Neural crest cell (in vitro differentiated cells): ENCODE measurements at places on chromosomes 7 and 10. TPM values are rescaled to one million over a fixed set of nuclear protein-coding genes. Genes with fewer than 3 reads are reported as not detected.

GRCh38 chr10:132875435-132875834 lies 66.9 kb downstream of the CFAP46 start:
- no peak for DNase-seq

THSD7A gene
- 4.8 and 5.5 TPM in 2 replicates for total RNA-seq

ZPBP gene
- not detected in 2 replicates for total RNA-seq

OR2A1 gene
- total RNA-seq: 0.19 TPM in 1 of 2 replicates, not detected in the other

DNA sequence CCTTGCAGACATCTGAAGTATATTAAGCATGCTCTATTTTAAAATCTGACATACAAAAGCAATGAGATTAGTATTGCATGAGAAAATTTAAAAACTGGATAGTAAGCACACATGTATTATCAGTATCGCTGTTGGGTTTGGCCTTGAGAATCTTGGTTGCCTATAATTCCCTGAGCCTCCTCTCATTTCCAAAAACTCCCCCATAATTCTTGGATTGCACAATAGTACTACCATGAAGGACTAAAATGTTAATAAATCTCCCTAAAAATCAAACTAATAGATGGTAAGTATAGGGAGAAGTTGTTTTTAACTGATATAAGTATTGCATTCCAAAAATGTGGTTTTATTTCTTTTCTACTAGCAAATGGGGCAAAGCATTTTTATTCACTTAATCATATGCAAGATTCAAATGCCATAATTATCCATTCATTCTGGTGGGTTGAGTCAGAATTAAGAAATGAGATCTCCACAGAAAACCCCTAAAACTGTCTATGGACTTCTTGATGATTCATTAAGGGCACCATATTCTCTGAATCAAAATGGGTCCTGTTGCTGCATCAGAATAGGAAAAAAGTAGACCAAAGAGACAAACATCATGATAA lies 10.3 kb upstream of the VIM start:
- DNase-seq: no peak

DNA sequence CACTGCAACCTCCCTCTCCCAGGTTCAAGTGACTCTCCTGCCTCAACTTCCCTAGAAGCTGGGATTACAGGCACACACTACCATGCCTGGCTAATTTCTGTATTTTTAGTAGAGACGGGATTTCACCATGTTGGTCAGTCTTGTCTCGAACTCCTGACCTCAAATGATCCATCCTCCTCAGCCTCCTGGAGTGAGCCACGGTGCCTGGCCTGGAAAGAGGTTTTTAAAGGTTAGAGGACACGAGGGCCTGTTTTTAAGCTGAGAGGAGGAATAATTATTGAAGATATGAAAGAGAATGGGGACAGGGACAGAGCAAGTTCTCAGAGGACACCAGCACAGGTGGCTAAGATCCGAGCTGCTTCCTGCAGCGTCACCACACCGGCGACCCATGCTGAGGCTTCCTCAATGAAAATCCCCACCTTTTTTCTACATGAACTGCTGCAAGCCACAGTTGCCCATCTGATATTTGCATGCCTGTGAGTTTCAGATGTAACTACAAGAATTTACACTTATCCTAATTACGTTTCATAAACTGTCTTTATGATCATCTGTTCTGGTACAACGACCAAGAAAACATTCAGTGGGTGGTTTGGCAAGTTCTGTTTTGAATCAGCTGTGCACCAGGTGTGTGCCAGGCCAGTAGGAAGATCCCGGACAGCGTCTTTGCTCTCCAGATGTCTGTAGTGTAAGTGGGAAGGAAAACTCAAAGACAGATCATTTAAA lies 76.0 kb downstream of the HIP1 start:
- no peak for DNase-seq

DNA sequence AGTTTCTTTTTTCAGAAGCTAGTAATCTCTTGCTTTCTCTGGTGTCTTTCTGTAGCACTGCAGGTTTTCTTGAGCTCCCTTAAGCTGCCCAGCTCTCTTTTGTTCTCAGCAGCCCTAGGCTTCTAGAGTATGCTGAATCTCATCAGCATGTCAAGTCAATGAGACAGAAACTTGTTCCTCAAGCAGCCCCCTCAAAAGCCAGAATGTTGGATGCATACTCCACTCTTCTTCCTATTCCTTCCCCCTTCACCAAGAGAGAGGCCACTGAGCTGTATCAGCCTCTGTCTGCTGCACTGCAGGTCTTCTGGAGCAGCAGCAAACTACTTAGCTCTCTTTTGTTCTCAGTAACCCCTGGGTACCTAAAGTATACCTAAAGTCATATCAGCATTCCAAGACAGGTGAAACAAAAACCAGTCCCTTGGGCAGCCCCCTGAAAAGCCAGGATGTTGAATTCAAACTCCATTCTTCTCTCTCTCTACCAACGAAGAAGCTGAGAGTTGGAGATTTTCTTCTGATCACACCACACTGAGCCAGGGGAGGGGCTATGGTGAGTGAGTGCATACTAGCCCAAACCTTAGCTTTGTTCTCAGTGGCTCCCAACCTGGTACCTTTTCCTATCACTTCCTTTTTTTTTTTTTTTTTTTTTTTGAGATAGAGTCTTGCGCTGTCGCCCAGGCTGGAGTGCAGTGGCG lies 73.3 kb upstream of the WAC start:
- DNase-seq: no peak

ADRA2A gene
- 0.07 and 0.14 TPM in 2 replicates for total RNA-seq

GRCh38 chr7:105131890-105132289 lies 117.9 kb downstream of the KMT2E start:
- DNase-seq: no peak

DNA sequence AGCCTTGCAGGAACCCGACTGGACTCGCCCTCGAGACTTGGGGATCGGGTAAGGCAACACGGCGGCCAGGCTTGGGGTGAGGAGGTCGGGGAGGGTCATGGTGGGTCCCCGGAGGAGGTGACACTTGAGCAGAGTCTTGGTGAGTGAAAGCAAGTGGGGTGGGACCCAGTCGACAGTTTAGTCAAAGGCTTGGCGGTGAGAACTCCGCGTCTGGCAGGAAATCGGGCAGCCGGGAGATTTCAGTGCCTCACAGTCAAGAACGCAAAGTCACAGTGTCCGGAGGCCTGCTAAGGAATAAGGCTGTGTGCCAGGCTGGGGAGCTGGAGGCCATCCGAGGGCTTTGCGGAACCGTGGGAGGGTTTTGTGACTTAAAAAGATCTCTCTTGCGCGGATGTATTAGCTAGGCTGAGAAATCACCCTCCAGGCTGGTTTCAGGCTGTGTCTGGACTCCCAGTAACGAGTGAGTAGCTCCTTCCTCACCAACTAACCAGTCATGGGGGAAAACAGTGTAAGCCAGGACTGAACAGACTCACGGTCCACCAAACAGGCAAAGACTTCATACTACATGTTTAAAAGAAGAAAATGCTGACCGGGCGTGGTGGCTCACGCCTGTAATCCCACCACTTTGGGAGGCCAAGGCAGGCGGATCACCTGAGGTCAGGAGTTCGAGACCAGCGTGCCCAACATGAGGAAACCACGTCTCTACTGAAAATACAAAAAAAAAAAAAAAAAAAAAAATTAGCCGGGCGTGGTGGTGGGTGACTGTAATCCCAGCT lies 613 bp downstream of the AP5Z1 start:
- DNase-seq: no peak

- DNase-seq: no peak
Observed at GRCh38 chr7:74217455-74218342, 7.9 kb downstream of the LAT2 start.

- DNase-seq: no peak
Observed at GRCh38 chr7:130489140-130489983, 2.5 kb upstream of the MEST start.

DNA sequence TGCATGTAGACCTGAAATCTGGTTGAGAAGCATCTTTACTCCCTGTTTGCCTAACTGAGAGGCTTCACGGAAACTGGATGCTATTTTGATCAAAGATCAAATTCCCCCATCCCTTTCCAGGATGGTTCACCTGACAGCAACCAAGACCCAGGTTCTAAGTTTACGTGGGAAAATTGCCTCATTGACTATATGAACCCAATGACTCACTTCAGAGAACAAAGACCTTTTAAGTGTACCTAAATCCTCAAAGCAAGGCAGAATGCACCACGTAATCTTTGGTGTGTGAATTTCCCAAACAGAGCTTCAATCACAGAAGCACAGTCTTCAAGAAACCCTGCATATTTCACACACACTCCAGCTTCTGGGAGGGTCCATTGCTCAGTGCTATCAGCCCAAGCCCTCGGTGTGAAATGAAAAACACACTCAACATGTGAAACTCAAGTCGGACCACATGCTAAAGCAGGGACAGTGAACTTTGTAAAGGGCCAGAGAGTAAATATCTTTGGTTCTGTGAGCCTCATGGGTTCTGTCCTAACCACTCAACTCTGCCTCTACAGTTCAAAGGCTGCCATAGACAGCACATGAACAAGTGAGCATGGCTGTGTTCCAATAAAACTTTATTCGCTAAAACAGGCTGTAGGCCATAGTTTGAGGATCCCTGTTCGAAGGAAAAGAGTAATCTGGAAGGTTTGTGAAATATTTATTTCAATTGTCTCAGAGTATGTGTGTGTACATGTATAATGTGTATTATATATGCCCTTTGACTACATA lies 275.6 kb upstream of the FOXK1 start:
- DNase-seq: no peak

CH25H gene
- not detected in 2 replicates for total RNA-seq

- no peak for DNase-seq
Observed at GRCh38 chr7:149218469-149219420, 20.7 kb upstream of the ZNF212 start.

ELAPOR2 gene
- total RNA-seq: 42.2 and 44.4 TPM in 2 replicates

GRCh38 chr7:117872561-117873309 lies 506 bp downstream of the CTTNBP2 start:
- peak; percentile 20 for DNase-seq

DNA sequence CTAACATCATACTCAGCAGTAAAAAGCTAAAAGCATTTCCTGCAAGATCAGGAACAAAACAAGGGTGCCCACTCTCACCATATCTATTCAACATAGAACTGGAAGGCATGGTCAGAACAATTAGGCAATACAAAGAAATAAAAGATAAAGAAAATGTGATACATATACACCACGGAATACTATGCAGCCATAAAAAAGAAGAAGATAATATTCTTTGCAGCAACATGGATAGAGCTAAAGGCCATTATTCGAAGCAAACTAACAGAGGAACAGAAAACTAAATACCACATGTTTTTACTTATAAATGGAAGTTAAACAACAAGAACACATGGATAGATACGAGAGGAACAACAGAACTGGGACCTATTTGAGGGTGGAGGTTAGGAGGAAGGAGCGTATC lies 652.7 kb downstream of the GRID1 start:
- DNase-seq: no peak

DGKB gene
- total RNA-seq: 0.72 and 0.98 TPM in 2 replicates

TMEM184A gene
- total RNA-seq: not detected in 2 replicates

HOXA4 gene
- total RNA-seq: 0.68 and 0.96 TPM in 2 replicates

DNA sequence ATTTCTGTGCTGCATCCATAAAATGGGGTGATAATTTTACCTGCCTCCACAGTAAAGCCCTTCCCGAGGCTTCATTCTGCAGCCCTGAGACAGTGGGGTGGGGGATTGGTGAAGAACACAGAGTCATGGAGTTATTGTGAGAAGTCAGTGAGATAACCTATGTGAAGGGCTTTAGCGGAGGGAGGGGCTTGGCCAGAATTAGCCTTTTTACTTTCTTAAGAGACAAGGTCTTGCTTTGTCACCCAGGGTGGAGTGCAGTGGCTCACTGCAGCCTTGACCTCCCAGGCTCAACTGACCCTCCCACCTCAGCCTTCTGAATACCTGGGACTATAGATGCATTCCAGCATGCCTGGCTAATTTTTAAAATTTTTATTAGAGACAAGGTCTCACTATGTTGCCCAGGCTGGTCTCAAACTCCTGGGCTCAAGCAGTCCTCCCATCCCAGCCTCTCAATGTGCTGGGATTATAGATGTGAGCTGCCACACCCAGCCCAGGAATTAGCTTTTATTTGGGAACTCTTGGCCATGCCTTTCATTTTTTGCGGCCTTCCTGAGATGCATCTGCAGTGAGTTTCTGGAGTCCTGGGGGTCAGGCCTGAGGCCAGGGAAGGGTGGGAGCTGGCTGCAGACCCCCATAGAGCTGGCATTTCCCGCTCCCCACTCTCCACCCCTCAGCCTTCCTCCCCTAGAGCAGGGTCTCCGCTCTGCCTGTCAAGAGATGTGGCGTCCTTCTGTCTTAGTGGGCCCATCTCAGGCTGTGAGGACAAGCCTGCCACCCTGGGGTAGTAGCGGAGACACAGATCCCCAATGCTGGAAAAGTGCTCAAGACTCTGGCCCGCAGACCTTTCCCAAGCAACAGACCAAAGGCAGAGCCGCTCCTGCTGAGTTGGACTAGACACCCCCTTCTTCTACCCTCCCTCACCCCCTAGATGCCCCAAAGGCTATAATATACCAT lies 77.0 kb downstream of the ZMIZ1 start:
- no peak for DNase-seq

BMPR1A gene
- total RNA-seq: 77.9 and 78.6 TPM in 2 replicates

DNA sequence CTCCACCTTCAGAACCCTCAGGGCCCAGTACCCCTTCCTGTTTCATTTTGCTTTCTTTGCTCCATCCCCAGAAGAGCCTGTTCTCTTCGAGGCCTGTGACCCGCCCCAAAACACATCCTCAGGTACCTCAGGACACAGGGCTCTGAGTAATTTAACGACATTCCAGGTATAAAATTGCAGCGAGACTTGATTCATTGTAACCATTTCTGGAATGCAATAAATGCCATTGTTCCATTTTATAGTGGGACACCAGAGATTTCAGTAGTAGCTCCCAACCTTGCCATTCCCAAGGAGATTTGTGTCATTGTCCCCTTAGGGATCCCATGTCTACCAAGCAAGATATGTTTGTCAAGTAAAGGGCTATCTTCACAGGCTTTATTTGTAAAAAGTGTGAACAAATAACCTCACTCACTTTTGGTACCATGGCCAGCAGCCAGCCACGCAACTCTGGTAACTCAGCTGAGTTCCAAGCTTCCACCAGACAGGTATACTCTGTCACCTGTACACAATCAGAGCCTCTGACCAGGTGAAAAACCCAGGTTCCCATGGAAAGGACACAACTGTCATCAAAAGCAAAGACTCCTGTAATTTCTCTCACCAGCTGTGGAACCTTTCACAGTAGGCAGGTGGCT lies 441.3 kb downstream of the PLXNA4 start:
- no peak for DNase-seq

DNA sequence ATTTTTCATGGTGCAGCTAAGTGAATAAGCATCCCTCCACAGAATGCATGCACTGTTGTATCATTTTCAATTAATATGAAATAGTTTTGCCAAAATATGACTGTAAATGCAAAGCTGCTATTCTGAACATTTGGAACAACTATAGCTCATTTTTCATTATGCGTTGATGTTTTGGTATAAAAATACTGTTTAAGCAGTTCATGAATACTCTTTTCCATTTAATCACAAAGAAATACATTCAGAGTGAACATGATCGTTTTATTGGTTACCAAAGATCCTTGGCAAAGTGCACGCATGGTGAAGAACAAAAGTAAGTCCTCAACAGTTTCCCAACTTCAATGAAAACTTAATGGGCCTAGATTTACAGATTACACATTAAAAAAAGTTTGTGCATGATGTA lies 33.1 kb downstream of the SKIDA1 start:
- no peak for DNase-seq

DNA sequence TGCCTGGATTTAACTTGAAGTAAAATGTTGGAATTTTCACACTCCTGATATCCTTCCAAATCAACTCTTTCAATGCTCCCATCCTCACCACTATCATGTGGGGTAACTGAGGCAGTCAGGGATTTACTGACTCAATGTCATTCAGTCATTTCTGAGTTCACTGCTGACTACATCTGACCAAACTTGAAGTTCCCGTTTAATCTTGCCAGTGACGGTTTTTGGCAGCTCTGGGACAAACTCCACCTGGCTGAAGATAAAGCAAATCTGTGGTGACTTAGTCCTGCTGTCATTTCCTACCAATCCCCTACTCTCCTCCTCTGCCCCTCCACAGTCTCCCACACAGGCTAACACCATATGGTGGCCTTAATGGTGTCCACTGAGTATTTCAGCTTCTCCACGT lies 22.7 kb upstream of the ACSM6 start:
- DNase-seq: no peak

LIPK gene
- total RNA-seq: not detected in 2 replicates
